ENCODE measurements at places on chromosomes 7 and 10.

DNA sequence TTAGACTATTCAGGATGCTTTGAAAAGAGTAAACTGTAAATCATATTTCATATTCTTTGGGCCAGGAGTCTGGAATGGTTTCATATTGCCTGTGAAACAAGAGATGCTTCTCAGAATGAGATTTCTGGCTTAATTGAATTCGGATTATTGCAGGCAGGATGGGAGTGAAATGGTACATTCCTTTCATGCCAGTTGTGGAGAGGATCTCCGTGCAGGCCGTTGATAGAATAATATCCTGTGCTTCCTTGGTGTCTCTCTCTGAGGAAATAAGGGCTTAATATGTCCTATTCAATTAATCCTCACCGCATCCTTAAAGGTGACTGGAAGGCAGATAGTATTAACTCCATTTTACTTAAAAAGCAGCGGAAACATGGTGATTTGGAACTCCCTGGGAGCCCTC, 56.6 kb downstream of the CUX1 start:
- no peak for DNase-seq

DNA sequence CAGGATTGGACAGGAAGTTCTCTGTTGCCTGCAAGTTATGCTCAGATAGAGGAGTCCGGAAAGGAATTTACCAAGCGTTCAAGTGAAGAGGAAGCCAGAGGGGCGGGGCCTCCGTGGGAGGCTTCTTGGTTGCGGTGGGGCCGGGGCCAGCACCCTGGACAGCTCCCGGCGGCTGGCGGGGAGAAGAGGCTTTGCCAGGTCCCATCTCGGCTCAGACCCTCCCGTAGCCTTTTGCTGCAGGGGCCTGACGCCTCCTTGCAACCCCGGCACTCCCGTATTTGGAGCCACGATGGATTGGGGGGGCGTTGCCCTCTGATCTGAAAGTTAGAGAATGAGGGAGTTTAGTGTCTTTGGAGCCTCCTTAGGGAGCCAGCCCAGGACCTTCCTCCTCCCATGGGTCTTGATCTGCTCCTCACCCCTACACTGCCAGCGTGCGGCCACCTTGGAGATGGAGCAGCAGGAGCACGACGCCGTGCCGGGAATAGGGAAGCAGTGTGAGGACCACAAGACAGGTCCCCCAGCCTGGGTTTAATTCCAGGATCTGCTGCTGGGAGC, 3.1 kb upstream of the SLC18A3 start:
- peak; percentile 42 for DNase-seq

DNA sequence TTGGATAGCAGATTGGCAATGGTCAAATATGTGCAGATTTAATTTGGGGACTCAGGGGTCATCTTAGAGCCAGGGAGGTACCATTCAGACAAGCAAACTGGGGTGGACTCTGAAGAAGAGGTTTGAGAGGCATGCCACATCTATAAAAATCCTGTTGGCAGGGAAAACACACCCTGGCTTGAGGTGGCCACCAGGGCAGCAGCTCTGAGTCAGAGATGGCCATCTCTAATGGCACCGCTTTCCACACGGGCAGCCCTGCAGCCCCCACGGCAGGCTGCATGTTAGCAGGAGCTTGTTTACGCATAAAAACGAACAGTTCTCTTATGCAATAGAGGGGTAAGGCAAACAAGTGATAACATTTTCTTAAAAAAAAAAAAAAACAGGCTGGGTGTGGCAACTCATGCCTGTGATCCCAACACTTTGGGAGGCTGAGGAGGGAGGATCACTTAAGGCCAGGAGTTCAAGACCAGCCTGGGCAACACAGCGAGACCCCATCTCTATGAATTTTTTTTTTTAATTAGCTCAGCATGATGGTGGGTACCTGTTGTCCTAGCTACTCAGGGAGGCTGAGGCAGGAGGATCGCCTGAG, 14.9 kb downstream of the DLG5 start:
- DNase-seq = peak; percentile 87

DNA sequence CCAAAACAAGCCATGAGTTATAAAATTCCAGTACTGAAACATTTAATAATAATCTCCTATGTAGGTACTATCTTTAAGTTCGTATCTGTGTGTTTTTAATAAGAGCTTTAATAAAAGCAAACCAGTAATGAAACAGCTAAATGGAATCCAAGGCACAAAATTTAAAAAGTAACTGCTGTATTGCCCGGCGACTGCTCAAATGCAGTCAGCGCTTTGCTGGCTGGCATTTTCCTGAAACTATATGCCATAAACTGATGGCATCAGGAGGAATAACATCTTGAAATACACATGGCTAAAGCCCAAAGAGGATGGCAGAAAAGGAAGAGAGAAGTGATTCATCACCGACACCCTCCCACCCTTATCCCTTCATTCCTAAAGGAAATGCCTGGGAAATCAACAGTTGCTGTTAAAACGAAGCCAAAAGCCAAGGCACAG, 133.1 kb downstream of the CUBN start:
- DNase-seq = no peak

GRCh38 chr10:129514568-129515451, 47.8 kb downstream of the MGMT start:
- DNase-seq = no peak

GRCh38 chr7:31083210-31083786, 31.2 kb downstream of the ADCYAP1R1 start:
- no peak for DNase-seq

GRCh38 chr10:105656856-105657255, 1015.8 kb downstream of the SORCS3 start:
- no peak for DNase-seq

GRCh38 chr7:82549616-82550285, 106.2 kb upstream of the CACNA2D1 start:
- no peak for DNase-seq

DNA sequence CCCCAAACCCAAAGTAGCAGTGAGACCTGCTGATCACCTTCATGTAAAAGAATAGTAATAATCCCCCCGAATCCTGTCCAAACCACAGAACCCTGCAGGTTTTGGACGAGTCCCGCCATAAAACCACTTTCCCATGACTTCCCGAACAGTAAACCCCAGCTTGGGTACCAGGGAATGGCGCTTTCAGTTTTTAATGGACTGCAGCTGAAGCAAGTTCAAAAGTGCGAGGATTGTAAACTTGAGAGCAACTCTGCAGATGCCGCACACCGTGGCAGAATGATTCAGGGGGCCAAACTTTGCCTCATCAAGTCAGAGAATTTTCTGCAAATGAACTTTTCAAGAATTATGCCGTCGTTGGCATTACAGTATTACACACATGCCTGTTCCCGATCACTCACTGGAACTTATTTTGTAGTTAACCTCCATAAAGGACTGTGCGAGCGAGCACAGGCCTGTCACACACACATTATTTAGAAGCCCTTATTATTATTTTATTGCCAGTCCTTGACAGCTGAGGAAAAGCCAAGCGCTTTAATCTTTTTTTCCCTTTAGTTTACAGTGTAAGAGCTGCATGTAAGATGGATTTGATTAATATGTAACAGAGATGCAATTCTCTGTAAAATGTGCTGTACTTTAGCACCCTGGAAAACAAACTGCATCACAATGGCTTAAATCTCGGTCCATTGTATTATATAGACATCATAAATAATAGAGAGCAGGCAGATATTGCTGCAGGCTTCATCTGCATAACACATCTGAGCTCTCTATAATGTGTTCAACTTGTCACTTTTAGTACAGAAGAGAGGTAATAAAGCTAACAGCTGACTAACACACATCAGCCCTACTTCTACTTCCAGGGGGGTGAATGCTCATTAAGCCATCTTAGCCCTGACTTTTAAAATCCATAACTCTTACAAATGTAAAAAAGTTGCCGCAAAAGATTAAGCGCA, 493.5 kb upstream of the GALNT17 start:
- no peak for DNase-seq

DNA sequence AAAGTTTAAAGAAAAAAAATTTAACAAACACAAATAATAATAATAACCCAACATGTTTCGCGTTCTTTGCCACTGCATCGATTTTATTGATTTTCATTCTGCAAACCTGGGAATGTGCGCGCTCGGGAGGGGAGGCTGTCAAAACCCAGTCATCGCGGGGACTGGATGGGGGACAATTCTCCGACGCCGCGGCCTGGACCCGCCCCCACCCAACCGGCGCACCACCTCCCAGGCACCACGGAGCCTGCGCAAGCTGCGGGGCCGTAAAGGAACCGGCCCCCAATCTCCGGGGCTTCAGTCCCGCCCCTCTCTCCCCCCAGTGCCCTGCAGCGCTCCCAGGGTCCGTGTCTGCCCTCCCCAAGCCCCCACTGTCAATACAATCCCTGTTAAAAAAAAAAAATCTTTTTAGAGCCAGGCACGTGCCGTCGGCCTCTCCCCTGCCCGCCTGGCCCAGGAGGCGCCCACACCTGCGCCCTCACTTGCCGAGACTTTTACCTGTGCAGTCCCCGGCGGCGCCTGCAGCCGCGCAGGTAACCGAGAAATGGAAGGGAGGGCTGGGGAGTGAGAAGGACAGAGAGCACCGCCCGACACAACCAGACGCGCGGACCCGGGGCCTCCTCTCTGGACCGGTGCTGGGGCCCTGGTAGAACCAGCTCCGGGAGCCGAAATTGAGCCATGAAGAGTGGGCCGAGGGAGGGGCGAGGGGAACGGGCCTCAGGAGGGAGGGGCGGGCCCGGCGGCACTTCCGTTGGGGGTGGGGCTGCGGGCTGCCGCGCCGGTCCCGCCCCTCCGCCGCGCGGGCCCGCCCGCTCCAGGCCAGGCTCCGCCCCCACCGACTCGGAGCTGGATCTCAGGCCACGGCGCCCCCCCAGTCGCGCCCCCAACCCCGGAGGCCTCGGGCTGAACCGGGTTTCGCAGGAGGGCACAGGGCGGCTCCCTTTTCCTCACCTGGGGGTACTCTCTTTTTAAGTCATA, 7.6 kb upstream of the ZNF503 start:
- peak; percentile 62 for DNase-seq

GRCh38 chr10:102435529-102436233, 3.3 kb upstream of the CUEDC2 start:
- no peak for DNase-seq

- no peak for DNase-seq
Observed at GRCh38 chr7:17019106-17019505, 137.3 kb upstream of the AGR3 start.

DNA sequence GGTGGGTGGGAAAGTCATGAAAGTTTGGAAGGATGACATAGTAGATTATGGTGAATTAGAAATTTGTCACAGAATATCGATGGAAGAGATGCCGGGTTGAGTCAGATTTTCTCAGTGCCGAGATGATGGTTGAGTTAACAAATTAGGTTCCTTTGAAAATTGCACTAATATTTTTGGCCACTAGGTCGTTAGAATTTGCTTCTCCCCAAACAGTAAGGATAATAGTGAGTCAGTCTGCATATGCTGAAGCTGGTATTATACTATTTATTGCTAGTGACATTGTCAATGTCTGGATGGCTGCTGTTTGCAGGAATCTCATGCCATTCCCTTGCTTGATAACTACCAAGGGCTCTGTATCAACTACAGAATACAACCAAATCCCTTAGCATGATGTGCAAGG, 37.7 kb upstream of the MINDY3 start:
- no peak for DNase-seq

GRCh38 chr10:15310776-15311568, 60.1 kb downstream of the FAM171A1 start:
- DNase-seq = no peak

GRCh38 chr7:130425796-130426195, 15.0 kb downstream of the CEP41 start:
- DNase-seq = no peak

GRCh38 chr10:101216207-101217043, 12.8 kb downstream of the LBX1 start:
- DNase-seq = no peak

DNA sequence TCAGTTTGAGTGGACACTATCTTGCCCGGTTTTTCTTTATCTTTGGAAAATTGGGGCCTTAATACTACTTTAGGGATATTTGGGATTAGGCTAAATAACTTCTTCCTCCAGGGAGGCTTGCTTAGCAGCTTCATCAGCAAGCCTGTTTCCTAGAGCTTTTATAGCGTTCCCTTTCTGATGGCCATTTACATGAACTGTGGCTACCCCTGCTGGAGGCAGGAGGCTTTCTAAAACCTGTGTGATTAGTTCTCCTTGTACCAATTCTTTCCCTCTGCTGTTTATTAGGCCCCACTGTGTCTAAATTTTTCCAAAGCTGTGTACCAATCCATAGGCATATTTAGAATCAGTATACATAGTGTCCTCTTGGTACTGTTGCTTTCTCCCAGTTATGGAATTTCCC, 61.7 kb upstream of the CNTNAP2 start:
- no peak for DNase-seq

- DNase-seq = no peak
Observed at GRCh38 chr7:85567983-85568382, 381.1 kb upstream of the SEMA3D start.

DNA sequence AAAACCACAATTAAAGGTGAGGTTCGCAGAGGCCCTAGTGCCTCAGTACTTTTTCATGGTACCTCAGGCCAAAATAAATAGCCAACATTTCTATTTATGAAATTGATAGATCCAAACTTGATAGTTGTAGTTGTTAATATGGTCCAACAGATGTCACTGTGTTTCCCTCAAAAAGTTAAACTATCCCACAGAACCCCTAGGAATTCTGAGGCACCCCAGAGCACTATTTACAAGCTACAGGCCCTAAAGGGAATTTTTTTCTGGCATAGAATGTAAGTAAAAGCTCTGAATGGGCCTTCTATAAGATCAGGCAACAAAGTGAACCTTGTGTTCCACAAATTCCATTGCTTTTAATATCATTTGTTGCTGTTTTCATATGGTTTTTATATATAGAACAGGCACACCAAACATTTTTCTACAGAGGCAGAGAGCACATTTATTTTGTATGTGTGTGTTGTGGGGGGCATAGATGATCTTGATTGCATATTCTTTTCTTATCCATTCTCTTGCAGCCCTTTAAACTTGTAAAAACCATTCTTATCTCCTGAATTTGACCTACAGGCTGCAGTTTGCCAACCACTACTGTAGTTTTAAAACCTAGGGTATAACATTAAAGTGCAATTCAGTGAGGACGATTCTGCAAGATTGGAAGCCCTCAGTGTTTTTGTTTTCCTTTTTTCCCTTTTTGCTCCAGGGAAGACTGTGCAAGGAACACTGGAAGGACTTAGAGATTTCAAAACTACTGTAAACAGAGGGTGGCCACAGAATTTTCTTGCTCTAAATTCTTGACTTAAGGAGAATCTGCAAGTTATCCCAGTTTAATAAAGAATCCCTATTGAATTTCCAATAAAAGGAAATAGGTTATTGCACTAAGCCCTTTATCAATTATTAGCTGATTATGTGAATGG, 3.5 kb upstream of the ARL4A start:
- DNase-seq = peak; percentile 38

DNA sequence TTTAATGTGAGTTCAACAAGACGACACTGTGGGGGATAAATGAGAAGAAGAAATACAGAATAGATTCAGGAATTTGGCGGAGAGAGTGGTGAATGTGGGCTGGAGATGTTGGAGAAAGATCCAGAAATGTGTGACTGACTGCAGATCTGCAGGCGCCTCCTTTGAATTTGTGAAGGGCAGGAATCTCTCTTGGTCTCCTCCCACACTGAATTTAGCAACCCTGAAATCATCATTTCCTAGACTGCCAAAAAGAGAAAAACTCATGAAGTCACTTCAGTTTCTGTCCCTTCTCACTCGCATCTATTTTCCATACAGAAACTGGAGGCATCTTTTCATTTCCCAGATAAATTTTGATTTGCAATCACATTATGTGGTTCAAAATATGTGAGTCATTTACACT, 128.7 kb downstream of the GNAI1 start:
- DNase-seq = no peak
